ENCODE measurements at places on chromosomes 12 and 14.

GRCh38 chr14:104442631-104443390 lies 136.8 kb upstream of the C14orf180 start:
- DNase-seq = no peak

DNA sequence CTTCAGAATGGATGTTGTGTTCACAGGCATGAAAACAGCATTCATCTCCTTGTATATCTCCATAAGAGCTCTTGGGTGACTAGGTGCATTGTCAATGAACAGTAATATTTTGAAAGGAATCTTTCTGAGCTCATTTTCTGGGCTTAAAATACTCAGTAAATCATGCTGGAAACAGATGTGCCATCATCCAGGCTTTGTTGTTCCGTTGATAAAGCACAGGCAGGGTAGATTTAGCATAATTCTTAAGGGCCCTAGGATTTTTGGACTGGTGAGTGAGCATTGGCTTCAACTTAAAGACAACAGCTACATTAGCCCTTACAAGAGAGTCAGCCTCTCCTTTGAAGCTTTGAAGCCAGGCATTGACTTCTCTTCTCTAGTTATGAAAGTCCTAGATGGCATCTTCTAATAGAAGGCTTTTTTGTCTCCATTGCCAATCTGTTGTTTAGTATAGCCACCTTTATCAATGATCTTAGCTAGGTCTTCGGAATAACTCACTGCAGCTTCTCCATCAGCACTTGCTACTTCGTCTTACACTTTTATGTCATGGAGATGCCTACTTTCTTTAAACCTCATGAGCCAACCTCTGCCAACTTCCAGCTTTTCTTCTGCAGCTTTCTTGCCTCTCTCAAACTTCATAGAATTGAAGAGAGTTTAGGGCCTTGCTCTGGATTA lies 79.6 kb upstream of the PSMA6 start:
- no peak for DNase-seq

GRCh38 chr14:75197338-75197737 lies 20.9 kb upstream of the TMED10 start:
- no peak for DNase-seq

DNA sequence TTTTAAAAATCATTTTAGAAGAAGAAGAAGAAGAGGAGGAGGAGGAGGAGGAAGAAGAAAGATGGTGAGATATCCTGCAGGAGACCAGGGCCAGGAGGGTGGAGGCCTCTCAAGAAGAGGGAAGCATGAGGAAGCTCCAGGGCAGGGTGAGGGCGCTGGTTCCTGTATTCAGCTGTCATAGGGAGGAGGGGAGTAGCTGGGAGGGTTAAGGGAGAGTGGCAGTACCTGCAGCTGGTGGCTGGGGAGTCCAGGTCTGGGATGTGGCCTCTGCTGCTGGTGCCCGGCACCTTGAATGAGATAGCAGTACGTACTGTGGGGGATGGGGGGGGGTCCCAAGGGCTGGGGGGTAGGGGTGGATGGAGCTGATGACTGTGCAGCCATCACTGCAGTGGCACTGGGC lies 9.8 kb downstream of the RBP5 start:
- DNase-seq = no peak

DNA sequence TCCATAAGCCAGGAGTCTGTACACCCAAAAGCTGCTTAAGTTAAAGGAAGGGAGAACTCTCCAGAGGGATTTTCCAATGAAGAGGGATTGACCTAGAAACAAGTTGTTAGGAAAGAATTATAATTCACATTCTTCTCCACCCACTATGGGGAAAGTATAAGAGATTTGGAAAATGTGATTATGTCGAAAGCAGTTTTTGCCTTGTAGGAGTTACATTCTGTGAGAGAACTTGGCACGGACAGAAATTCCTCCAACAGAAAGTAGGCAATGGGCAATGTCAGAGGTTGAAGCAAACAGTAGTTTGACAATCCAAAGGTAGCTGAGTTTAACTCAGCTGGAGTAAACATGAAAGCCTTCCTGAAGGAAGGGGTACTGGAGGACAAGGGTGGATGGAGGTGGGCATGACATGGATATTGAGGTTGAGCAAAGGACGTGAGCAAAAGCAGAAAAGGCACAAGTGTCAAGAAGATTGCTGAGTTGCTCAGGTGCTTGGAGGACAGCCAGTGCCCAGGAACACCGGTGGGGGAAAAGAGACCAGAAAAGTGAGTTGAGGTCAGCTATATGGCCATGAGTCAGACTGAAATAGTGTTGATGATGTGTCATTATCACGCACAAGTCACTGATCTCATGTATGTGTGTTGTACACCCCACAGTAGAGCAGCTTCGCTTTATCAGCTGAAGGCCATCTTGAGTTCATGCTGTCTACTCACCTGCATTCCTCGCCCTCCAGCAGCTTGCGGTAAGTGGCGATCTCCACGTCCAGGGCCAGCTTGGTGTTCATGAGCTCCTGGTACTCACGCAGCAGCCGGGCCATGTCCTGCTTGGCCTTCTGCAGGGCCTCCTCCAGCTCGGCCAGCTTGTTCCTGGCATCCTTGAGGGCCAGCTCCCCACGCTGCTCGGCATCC lies 4.0 kb downstream of the KRT5 start:
- DNase-seq = no peak

DNA sequence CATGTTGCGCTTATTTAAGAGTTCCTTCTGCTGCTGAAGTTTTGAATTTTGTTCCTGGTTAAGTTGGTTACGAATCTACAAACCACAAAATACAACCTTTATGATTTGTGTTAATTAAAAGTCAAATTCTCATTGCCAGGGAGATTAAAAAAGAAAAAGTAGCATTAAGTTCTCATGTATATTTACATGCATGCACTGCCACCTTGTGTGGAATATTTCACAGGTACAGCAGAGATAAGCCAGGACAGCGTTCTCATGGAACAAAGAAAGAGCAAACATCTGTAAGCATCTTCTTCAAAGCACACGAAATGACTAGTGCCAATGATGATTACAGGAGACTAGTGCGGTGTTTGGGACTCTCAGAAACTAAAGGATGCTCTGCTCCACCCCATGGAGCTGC lies 34.2 kb downstream of the ZFYVE21 start:
- no peak for DNase-seq

DNA sequence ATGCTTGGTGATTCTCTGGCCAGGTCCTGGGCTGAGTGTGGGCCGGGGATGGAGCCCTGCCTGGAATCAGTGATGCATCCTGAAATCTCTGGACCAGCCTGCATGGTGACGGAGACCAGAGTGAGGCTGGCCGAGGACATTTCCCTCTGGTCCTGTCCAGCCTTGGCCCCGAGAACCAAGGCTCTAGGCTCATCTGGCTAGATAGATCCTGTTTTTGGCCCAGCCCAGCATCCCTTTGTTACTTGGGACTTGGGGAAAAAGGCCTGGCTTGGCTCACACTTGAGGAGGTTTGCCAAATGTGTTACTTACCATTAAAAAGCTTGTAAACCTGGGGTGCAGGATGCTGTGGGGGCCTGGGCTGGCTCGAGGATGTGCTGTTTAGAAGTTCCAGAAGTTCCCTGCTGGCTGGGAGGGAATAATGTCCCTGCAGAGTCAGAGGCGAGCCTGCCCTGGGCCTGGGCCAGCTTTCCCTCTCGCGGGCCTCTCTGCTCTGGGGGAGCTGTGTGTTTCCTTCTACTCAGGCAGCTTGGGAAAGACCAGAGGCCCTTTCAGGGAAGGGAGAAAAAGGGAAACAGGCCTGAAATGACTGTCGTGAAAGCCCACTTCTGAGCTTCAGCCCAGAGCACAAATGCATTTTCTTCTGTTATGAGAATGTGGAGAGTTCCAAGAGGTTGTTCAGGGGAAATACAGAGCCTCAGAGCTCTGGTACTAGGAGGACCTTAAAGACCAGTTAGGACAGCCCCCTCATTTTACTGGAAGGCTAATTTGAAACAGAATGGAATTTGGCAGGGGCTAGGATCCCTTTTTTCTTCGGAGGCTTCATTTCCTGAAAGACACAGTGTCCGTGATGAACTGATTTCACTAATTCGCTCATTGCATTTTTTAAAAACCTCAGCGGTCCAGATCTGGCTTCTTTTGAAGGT lies 47.2 kb upstream of the CTDSP2 start:
- DNase-seq = no peak

- no peak for DNase-seq
Observed at GRCh38 chr14:50804181-50804721, 26.7 kb downstream of the NIN start.

- no peak for DNase-seq
Observed at GRCh38 chr14:24261969-24262327, 1.0 kb downstream of the TGM1 start.

- DNase-seq = no peak
Observed at GRCh38 chr14:59465316-59466135, at the start of gene GPR135. Gene GPR135 (minus strand): TSS chr14:59465380. CDS start chr14:59465226, 154 bp downstream.

- no peak for DNase-seq
Observed at GRCh38 chr12:24681570-24681969, 267.3 kb downstream of the BCAT1 start.

GRCh38 chr12:79993106-79993862 lies 58.4 kb upstream of the PPP1R12A start:
- no peak for DNase-seq

DNA sequence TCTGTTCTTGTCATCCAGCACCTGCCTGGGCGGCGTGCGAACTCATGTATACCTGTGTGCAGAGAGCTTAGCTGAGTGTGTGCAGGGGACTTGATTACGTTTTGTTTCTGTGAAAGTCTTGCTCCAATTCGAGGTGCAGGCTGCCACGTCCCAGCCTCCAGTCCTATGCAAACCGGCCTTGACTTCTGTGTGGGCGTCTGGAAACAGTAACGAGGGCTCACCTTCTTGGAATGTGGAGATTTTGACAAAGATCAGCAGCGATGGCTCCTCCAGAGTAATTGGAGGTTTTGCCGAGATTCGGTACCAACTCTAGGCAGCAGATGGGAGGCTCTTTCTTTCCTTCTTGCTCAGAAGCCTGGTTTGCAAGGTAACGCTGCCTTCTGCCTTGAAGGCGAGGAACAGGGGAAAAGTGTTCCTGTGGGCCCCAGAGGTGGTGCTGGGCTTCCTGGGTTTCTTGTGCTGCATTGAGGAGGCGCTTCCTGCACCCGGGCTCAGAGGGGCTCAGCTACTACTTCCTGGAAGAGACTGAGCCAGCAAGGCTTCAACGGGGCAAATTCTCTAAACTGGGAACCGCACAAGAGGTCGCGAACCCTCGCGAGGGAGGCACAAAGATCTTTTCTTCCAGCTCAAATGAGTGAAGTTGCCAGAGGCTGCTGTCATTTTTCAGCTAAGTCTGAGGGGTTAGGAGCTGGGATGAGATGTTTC lies 249.0 kb downstream of the AACS start:
- DNase-seq = no peak

DNA sequence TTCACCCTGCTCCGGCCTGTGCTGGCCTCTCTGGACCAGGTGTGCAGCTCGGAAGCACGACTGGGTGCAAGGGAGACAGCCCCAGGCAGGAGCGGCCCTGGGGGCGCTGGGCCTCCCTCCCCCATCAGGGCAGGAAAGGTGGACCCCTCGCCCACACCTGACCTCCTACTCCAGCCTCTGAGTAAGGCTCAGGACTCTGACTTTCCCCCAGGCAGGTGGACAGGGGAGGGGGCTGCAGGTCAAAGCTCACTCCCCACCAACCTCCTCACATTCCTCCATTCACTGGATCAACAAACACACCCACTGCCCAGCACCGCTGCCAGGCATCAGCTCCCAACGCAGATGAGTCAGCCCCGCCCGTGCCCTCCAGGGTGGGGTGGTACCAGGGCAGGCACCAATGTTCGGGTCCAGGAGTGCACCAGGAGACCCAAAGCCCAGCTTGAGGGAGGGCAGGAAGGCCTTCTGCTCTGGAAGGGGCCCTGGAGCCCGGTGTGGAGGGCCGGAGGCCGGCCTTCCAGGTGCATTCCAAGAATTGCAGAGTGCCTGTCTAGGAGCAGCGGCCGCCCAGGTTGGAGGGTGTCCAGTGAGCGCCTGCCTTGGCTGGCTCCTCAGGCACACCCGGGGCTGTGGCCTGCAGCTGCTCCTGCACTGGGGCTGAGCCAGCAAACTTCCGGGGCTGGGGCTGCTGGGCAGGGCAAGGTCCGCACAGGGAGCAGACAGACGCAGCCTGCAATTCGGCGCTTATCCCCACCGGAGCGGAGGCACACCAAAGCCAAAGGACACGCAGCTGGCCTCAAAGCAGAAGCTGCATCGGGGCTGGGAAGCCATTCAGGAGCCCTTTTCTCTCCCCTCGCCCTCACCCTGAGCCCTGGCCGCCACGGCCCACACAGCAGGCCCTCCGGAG lies 1.6 kb upstream of the INF2 start:
- DNase-seq = no peak

DNA sequence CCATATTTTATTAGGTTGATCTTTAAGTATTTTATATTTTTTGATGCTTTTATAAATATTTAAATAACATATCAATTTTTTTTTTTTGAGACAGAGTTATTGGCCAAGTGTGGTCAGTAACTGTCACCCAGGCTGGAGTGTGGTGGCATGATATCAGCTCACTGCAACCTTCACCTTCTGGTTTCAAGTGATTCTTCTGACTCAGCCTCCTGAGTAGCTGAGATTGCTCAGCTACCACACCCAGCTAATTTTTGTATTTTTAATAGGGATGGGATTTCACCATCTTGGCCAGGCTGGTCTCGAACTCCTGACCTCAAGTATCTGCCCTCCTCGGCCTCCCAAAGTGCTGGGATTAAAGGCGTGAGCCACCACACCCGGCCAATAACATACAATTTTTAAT lies 71.1 kb downstream of the FUT8 start:
- DNase-seq = no peak

DNA sequence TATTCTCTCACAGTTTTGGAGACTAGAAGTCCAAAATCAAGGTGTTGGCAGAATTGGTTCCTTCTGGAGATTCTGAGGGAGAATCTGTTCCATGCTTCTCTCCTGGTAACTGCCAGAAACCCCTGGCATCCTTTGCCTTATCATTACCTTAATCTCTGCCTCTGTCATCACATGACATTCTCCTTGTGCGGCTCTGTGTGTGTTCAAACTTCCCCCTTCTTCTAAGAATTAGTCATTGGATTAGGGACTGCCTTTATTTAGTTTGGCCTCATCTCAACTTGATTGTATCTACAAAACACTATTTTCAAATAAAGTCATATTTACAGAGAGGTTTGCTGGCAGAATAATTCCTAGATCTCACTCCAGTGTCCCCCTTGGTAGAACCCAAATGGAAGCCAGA lies 68.9 kb downstream of the ZNF641 start:
- DNase-seq = no peak

GRCh38 chr14:34620839-34621238 lies 9.1 kb downstream of the SNX6 start:
- DNase-seq = no peak

- no peak for DNase-seq
Observed at GRCh38 chr12:80412343-80412953, 31.6 kb upstream of the PTPRQ start.

- no peak for DNase-seq
Observed at GRCh38 chr14:103433916-103434563, 48.8 kb downstream of the MARK3 start.

DNA sequence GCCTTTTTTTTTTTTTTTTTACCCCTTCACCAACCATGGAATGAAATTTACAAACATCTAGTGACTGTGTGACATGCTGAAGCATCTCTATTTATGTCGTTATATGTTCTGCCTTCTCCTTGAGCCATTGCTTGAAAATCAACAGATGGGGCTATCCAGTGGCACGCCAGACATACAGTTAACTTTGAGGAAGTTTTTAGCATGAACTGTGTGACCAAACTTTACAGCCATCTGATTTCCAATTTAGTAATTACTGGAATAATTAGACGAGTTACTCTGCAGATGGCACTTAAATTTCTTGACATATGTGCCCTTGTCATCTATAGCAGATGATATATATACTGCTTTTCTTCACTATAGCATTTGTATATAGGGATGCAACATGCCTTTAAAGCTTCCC lies 192.1 kb downstream of the SNAPC1 start:
- no peak for DNase-seq

- no peak for DNase-seq
Observed at GRCh38 chr12:78888568-78888967, 24.0 kb downstream of the SYT1 start.

All from stimulated activated CD4-positive, alpha-beta T cell treated with anti-CD3 and anti-CD28 coated beads, TNF-alpha, amount 100 ng/mL, for 1 hour (primary cell).